Mammary epithelial cell (primary cell): ENCODE measurements at places on chromosomes 3 and 15.

DNA sequence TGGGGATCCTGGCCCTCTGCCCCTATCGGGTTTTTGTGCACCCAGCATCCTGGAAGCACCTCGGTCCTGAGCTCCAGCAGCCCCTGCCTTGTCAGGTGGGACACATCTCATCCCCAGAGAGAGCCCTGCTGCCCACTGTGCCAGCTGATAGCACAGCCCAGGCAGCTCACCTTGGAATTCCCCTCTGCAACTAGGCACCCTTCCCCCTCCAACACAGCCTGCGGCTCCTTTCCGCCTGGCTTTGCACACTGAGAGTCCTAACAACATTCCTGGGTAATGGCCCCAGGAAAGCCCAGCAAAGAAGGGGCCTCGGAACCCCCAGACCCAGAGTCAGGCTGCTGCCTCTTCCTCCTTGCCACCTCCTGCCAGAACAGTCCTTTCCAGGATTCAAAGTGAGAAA lies 5.9 kb downstream of the HCN4 start:
- DNase-seq = no peak

DNA sequence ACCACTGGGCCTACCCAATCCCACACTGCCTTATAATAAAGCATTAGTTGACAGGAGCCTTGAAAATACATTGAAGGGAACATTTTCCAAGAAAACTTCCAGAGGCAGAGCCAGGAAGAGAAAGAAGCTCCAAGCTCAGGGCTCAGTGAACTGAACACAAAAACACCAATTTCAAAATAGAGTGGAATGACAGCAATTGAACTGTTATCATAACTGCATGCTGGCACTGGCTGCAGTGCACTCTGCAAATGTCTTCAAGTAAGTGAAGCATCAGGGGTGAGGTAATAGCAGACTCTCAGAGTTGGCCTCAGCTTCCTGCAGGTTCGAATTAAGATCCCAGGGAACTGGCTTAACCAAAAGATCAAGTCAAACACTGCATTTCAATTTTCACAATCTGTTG lies 388.0 kb upstream of the WNT5A start:
- DNase-seq = no peak

DNA sequence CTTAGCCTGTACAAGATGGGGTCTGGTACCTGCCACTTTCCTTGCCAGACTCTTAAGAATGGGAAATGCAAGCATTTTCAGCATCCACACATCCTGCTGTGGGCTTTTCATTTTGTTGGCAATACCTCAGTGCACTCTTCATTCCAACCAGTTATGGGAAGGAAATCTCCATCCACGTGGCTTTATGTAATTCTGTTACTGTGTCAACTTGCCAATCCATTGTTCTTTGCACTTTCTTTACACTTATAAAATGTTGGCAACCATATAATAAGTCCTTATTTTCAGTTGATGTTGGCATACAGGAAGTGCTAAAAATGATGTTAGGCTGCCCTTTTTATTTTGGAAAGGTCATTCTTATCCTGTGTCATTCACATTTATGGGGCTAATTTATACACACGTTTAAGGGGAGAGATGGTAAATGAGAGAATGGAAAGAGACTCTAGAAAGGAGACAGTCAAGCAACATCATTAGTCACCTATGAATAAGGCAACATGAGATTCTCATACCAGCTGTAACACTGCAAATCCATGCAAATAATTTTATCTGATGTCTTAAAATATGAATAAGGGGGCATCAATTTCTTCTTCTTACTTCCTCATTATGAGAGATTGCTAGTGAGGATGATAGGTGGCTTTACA lies 238.7 kb downstream of the CHST2 start:
- no peak for DNase-seq

- no peak for DNase-seq
Observed at GRCh38 chr15:43908516-43909050, 81.8 kb downstream of the WDR76 start.

GRCh38 chr3:190306513-190307163 lies 15.6 kb downstream of the CLDN1 start:
- DNase-seq = peak; percentile 86

DNA sequence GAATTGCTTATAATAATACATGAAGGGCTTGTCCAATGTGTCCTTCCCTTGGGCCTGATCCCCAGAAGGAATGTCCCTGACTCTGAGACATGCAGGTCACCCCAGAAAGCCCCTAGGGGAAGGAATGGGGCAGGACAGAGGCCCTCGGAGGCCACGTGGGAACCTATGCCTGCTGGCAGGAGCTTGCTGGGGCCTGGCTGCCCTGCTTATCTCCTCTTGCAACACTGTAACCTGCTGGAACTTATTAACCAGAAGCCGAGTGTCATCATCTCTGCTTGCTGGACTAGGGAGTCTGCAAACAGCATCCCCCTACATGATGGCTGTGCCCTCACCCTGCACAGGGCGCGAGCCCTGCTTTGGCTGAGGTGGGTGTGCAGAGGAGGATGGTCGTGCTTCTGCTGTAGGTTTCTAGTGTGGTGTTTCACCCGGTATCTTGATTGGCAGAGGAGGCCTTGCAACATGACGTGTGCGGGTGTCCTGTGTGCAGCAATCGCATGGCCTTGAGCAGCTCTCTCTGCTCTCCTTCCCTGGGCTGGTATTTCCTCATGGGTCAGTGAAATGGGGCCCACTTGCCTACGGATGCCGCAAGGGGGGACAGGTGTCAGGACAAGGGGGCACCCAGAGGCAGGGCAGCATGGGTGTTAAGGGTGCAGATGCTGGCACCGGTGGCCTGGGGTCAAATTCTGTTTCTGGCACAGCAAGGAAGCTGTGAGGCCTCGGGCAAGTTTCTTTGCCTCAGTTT lies 5.0 kb downstream of the CHST13 start:
- DNase-seq = no peak
